ENCODE measurements at places on chromosomes 6 and 20.

DNA sequence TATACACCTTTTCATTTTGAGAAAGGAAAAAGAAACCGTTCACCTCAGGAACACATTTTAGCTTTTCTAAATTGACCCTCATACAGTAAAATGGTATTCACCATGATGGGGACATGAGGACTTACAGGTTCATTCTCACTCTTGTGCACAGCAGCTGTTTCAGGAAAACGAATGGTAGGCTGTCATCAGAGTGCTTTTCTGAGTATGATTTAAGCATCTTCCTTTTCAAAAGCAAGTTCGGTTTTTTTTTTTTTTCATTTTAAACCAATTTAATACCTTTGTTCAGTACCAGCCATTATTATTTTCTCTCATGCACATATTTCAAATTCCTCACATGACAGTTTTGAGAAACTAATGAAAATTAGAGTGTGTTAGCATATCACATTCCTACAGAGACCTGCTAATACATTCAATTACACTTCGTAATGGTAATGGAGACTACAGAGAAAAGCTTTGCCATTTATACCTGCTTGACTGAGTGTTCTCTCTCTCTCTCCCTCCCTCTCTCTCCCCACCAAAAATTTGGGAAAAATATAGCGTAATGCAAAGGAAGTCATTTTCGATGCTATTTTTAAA lies 129.2 kb downstream of the SAMD5 start:
- no peak for DNase-seq

- no peak for DNase-seq
Measured at GRCh38 chr6:131602781-131603312, 25.2 kb downstream of the MED23 start.

GRCh38 chr6:105273589-105273988 lies 93.8 kb upstream of the POPDC3 start:
- no peak for DNase-seq

GRCh38 chr6:111817451-111818120 lies 55.7 kb downstream of the FYN start:
- no peak for DNase-seq

- DNase-seq: no peak
Measured at GRCh38 chr6:33820784-33821520, 17.1 kb upstream of the MLN start.

DNA sequence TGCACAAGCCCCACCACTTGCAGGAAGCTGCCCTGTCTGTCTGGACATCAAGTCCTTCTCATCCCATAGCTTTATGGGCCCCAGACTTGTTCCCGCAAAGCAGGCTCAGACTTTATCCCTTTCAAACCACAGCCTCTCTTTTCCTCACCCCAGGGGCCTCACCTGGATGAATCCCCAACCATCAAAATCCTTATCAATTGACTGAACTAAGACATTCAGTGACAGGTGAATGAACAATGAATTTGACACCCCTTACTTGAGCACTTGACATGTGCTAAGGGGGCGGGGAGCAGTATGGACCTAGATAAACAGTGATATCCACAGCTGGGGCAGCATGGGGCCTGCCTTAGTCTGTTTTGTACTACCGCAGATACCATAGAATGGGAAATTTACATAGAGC lies 5.0 kb downstream of the RAB44 start:
- DNase-seq: no peak

DNA sequence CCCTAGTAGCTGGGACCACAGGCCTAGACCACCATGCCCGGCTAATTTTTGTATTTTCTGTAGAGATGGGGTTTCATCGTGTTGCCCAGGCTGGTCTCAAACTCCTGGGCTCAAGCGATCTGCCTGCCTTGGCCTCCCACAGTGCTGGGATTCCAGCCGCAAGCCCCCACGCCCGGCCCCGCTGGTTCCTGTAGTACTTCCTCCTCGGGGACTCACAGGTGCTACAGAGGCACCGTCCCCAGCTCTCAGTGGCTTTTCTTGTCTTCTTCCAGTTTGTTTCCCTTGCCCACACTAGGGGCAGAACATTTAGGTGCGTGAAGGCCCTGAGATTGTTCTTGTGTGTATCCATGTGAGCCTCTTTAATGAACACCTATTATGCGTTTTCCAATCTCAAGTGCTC lies 773 bp upstream of the ZBP1 start:
- no peak for DNase-seq

- no peak for DNase-seq
Measured at GRCh38 chr20:58638467-58639181, 12.5 kb upstream of the STX16 start.

DNA sequence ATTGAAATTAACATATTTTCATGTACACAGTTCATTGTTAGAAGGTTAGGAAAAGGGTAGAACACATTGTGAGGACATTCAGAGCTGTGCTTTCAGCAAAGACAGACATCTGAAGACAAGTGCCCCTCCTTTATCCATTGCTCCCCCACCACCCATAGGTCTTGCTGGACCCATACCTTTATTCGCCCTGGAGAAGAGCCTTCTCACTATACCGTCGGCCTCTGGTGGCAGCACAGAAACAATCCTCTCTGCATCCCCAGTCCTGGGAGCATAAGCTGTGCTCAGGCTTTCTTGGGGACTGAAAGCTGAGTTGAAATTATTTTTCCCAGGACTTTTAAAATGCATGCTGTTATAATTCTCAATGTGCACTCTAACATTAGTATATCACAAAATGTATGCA lies 372.3 kb downstream of the EPHA7 start:
- DNase-seq: no peak

- no peak for DNase-seq
Measured at GRCh38 chr20:17835240-17835933, 133.2 kb downstream of the SNX5 start.

- DNase-seq: peak; percentile 81
Measured at GRCh38 chr20:41005361-41005729, 23.3 kb upstream of the TOP1 start.

- DNase-seq: no peak
Measured at GRCh38 chr6:158026901-158027589, 45.4 kb downstream of the SYNJ2 start.

DNA sequence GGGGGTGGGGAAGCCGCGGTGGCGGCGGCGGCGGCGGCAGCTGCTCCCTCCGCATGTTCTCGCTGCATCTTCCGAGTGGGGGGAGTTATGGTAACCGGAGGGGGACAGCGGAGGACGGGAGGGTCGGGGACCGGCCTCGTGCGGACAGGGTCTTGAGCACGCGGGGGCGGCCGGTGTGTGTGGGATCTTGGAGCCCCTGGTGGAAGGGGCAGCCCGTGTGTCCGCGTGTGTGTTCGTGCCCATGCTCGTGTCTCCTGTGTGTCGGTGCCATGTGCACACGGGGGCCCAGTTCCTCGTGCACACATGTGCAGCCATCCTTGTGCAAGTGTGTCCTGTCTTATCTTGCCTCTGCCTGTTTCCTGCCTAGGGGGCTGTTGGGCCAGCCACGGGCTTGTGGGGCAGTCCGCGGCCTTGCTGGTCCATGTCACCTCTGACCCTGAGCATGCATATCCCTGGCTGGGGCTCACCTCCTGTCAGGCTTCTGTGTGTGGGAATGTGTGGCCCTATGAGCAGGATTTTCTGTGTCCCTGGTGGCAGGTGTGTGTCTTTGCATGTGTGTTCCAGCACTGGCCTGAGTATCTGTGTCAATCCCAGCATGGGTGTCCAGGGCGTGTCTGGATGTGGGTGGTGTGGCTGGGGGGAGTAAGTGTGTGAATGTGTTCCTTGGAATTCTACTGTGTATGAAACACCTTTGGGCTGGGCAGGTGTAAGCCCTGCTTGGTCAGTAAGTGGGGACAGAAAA lies 8.5 kb downstream of the SYNGAP1 start:
- no peak for DNase-seq

DNA sequence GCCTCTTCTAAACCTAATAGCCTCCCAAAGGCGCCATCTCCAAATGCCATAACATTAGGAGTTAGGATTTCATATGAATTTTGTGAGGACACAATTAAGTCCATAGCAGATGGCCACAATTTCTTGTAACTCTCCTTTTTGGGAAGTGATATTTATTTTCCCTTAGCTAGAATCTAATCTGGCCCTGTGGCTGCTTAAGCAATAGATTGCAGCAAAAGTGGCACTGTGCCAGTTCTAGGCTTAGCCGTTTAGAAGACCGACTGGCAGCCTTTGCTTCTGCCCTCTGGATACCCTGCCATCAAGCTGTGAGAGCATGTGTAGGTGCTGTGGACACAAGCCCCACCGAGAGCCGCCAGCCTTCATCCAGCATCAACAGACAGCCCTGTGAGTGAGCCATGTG lies 15.9 kb upstream of the ADGB start:
- no peak for DNase-seq

GRCh38 chr6:158290040-158290439 lies 22.2 kb upstream of the TULP4 start:
- no peak for DNase-seq

- no peak for DNase-seq
Measured at GRCh38 chr6:75711173-75711572, 37.9 kb upstream of the MYO6 start.

DNA sequence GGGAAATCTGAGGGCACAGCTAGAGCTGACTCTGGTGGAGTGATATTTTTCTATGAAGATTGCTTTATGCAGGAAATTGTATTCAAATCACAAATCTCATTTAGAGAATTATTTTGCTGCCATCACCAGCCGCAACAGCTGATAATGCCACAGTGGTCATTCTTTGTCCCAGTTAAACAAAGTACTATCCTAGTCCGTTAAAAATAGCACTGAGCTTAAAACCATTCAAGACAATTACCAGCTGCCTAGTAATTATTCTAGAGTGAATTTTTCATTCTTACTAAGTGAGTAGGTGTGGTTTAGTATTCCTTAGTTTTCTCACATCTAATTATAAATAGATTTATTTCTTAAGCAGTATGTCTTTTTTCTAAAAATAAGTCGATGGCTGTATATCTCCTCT lies 190.5 kb downstream of the SLC35F1 start:
- DNase-seq: no peak

DNA sequence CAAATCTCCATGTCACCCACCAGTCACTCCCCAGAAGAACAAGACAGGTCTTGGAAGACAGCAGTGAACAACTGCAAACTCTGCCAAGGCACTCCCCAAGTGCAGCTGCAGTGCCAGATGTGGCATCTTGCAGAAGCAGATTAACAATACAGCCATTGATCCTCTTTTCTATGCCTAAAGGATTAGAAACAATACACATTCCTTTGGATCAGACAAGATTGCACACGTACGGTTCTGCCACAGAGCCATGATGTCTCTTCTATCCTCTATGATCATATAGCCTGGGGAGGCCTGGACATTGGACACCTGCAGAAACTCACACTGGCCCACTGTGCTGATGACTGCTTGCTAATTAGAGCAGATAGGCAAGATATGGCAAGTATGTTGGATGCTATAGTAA lies 155.9 kb downstream of the MYLK4 start:
- no peak for DNase-seq

- DNase-seq: no peak
Measured at GRCh38 chr6:2875359-2876191, 27.5 kb downstream of the SERPINB9 start.

GRCh38 chr20:675453-676314 lies at the start of gene SCRT2:
Gene SCRT2, minus strand, starts transcription at chr20:675802. Its CDS starts 201 bp downstream, at chr20:675601.
- no peak for DNase-seq

GRCh38 chr20:17334932-17335331 lies 108.1 kb downstream of the PCSK2 start:
- no peak for DNase-seq

DNA sequence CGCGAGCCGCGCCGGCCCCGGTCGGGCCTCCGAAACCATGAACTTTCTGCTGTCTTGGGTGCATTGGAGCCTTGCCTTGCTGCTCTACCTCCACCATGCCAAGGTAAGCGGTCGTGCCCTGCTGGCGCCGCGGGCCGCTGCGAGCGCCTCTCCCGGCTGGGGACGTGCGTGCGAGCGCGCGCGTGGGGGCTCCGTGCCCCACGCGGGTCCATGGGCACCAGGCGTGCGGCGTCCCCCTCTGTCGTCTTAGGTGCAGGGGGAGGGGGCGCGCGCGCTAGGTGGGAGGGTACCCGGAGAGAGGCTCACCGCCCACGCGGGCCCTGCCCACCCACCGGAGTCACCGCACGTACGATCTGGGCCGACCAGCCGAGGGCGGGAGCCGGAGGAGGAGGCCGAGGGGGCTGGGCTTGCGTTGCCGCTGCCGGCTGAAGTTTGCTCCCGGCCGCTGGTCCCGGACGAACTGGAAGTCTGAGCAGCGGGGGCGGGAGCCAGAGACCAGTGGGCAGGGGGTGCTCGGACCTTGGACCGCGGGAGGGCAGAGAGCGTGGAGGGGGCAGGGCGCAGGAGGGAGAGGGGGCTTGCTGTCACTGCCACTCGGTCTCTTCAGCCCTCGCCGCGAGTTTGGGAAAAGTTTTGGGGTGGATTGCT lies 1.3 kb downstream of the VEGFA start:
- no peak for DNase-seq

GRCh38 chr6:30002871-30003270 lies 58.2 kb upstream of the POLR1H start:
- no peak for DNase-seq

- DNase-seq: no peak
Measured at GRCh38 chr6:159249128-159249527, 79.9 kb downstream of the FNDC1 start.

GRCh38 chr20:58737198-58737597 lies 44.6 kb downstream of the NPEPL1 start:
- no peak for DNase-seq

DNA sequence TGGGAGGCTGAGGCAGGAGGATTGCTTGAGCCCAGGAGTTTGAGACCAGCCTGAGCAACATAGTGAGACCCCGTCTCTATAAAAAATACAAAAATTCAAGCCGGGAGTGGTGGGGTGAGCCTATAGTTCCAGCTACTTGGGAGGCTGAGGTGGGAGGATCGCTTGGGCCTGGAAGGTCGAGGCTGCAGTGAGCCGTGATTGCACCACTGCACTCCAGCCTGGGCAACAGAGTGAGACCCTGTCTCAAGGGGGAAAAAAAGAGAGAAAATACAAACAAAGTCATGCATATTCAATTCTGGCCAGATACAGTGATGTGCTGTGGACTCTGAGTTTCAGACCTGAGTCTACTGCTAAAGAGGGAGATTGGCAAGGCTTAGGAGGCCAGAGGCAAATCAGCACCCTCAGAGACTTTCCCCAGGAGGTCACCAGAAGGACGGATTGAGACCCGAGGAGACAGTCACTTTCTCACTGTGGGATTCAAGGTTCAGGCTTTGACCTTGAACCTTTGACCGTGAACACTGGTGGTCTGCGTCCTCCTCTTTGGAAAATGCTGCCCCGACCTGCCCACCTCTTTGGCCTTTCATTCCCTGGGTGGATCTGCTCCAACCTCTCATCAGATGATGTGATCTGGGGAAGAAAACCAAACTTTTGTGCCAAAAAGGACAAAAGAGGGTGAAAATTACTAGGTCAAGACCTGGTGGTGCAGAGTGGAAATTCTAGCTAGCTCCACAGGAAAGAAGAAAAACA lies 31.2 kb downstream of the TGM2 start:
- no peak for DNase-seq

- no peak for DNase-seq
Measured at GRCh38 chr20:50107796-50108331, 5.1 kb downstream of the UBE2V1 start.

- DNase-seq: no peak
Measured at GRCh38 chr6:88238065-88238464, 71.9 kb upstream of the CNR1 start.

GRCh38 chr20:63315731-63316491 lies 22.9 kb downstream of the COL20A1 start:
- DNase-seq: no peak

GRCh38 chr6:82076916-82077315 lies 170.6 kb downstream of the IBTK start:
- no peak for DNase-seq
